ENCODE measurements at places on chromosomes 6 and 20.
A peak's percentile ranks its signal among the peaks of the same experiment; 100 is the strongest.

DNA sequence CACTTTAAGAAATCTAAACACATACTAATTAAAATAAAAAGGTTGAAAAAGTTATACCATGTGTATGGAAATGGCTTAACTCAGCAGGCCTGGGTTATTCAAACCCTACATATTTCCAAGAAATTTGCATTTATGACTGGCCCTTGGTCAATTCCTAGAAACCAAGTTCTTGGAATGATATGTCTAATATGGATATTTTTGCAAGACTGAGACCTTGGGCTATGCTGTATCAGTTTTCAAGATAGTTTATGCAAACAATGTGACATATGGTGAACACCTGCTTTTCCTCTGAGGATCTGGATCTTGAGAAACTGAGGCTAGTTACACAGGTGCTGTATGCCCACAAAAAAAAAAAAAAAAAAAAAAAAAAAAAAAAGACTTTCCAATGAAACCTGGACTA is 536.9 kb upstream of the HS3ST5 start:
- DNase-seq: no peak

DNA sequence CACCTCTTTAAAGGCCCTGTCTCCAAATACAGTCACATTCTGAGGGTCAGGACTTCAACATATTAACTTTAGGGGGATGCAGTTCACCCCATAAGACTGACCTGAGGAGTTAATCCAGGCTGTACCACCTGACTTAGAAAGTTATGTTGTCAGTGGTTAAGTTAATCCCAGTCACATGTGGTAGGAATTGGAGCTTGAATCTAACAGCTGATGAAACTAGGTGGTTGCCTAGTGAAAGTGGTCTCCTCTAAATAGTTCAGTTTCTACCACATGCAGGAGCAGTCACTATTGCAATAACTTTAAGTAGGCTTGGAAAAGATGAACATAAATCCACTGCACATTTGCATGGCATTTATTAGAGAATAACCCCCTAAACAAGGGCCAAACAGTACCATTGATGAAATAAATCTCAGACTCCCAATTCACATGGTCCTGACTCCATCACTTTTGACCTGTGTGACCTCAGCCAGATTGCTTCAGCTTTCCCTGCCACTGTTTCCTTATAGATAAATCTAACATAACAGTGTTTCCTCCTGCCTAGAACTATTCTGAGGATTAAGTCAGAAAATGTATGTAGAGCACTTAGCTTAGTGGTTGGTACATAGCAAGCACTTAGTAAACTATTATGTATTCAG is 20.1 kb downstream of the SAMD5 start:
- DNase-seq: no peak

GRCh38 chr6:56699066-56699654 is 56.5 kb upstream of the DST start:
- no peak for DNase-seq

DNA sequence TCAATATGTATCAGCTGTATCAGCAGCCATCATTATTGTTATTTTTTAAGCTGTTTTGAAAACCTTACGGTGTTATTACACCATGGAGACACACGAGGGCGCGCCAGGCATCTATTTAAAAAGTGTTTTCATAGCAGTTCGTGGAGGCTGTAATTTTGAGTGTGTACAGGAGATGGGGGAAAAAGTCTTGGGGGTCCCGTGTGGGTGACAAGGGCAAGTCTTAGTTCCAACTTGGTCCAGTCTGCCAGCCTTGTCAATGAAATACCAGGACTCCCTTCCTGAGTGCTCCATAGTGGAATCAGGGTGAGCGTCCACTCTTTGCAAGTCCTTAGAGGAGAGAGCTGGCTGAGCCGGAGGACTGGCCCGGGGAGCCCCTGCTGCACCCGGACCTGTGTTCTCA is 43.3 kb downstream of the SLC2A10 start:
- DNase-seq: peak; percentile 28

DNA sequence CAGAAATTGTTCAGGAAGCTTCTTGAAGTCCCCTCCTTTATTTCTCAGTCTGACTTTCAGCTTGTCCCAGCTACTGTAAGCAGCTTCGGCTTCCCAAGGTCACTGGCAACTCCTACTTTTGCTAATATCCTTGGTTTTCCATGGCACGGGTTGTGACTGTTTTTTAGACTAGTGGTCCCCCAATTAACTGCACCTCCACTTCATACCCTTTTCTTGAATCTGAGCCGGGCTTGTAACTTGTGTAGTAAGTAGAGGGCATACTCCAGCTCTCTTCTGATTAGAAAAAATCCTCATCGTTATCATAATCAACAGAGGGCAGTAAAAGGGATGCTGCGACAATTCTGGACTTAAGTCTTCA is 162.3 kb upstream of the TNFAIP3 start:
- no peak for DNase-seq

- DNase-seq: no peak
Measured at GRCh38 chr6:84709121-84709520, 55.3 kb downstream of the TBX18 start.

GRCh38 chr20:59810449-59811187 is 122.8 kb downstream of the SYCP2 start:
- DNase-seq: no peak

DNA sequence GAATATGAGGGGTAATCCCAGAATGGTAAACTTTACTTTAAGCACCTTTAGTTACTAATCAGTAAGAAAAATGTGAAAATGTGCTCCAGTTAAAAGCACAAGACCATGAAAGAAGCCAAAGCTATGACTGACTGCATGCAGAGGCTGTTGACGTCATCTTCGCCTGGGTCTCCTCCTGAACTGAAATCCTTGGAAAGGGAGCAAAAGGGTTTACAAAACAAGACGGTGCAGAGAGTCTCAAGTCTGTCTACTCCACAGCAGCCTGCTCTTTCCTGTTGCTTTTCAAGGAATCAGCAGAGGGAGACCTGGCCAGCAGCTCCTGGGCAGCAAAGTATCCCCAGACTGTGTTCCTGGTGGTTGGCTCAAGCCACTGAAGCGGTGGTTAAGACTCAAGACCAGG is 10.2 kb downstream of the FKBP1A start:
- DNase-seq: no peak

DNA sequence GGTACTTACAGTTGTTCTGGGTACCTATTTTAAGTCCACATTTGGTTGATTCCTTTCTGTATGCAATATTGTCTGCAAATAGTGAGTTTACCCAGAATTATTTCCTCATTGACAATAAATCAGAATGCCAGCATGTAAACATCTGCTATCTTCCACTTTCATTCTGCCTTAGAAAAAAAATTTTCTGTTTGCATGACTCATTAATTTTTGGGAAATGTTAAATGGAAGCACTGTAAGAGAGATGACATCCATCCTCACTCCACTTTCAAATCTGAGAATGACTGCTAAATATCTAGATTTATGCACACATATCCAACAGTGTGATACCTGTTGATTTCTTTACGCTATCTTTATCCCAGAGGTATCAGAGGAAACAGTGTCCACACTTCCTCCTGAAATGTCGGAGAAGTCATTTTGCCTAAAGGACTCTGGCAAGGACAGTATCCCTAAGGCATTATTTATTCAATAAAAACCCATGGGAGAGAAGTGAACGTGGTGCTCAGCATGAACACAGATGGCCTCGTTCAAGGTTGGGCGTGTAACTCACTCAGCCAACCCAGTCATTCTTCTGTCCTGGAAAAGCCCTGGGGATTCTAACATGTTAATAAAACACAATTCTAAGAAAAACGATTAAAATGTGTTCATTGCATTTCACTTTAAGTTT is 780.9 kb downstream of the QKI start:
- DNase-seq: no peak

DNA sequence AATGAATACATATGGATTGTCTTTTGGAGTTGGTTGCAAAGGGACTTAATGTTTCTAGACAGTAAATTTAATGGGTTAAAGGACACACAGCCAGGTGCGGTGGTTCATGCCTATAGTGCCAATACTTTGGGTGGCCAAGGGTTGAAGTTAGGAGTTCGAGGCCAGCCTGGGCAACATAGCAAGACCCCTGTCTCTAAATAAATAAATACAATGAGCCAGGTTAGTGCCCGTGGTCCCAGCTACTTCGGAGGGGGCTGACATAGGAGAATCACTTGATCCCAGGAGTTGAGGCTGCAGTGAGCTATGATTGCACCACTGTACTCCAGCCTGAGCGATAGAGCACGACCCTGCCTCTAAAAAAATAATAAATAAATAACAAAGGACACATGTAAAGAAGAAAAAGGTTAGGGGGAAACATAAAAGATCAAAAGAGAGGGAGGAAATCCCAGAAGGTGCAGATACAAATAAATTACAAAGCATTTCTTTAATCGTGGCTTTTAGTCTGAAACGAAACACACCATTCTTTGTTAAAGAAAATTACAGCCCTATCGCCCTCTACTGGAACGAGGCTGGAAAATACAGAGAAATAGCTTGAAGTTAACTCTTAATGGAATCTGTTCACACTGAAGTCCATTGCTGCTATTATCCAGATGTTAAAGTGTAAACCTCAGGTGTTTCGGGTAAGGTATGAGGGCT is 42.6 kb upstream of the SCML4 start:
- peak; percentile 13 for DNase-seq

DNA sequence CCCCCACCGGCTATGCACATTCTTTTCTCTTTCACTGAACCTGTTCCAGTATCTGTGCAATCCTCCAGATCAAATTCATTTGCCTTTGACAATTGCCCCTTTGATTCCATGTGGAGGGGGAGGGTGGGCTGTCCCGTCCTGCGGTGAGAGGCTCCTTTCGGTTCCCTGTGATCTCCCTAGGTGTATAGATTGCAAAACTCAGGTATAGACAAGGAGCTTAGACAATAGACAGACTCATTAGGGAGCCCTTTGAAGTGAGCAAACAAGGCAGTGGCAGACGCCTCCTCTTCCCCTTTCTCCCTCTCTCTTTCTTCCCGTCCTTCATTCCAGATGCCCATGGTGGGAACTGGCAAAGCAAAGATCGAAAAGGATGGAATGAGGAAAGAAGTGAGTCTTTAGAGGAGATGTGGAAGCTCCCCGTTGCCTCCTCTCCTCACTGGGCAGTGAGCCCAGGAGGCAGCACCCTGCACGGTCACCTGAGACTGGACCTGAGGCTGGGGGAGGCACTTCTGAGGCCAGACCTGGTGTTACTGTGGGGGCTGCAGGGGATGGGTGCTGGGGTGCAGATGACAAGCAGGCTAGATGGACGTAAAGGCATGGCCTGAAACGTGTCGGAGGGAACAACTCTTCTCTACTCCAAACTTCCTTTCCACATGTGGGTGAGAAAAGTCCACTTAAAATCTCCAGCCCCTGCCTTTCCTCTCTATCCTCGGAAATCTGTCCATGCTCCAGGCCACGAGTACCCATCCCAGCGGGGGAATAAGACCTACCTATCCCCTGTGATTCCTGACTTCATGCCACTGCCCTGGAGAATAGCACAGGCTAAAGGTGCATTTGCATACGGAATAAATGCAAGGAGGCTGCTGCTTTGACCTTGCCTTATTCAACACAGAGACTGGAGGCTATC is 256.6 kb upstream of the FOXQ1 start:
- DNase-seq: no peak

GRCh38 chr20:23915844-23916243 is 36.3 kb upstream of the CST5 start:
- no peak for DNase-seq

DNA sequence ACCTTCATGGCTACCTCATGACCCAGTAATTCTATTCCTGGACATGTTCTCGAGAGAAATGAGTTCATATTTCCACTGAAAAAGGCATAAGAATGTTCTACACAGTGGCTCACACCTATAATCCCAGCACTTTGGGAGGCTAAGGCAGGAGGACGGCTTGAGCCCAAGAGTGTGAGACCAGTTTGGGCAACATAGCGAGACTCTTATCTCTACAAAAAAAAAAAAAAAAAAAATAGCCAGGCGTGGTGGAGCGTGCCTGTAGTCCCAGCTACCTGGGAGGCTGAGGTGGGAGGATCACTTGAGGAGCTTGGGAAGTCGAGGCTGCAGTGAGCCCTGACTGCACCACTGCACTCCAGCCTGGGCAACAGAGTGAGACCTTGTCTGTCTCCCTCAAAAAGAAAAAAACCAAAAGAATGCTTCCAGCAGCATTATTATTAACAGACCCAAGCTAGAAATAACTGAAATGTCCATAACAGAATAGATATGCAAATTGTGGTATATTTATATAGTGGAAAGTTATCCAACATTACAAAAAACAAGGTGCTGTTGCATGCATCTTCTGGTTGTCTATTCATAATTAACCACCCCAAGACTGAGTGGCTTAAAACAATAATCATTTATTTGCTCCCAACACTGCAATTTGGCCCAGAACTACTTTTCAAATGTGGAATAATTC is 9.4 kb upstream of the RAB44 start:
- no peak for DNase-seq

DNA sequence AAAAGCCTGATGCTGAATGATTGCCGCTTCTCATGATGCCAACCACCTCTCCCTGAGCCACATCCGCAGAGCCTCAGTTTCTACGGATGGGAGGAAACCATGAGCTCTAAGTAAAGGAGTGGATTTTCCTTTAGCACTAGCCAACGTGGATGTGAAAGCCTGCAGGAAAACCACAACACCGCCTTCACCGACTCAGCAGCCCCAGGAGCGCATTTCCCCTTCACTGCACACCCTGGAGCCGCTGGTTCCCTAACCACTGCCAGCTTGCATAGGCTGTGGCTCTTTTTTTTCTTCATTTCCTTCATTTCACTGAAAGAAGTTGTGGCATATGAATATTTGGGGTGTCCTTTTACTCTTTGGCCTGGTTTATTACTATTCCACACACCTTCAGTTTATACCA is 50.5 kb upstream of the SSTR4 start:
- DNase-seq: no peak

GRCh38 chr6:76420094-76420493 is 347.6 kb upstream of the IMPG1 start:
- DNase-seq: no peak

DNA sequence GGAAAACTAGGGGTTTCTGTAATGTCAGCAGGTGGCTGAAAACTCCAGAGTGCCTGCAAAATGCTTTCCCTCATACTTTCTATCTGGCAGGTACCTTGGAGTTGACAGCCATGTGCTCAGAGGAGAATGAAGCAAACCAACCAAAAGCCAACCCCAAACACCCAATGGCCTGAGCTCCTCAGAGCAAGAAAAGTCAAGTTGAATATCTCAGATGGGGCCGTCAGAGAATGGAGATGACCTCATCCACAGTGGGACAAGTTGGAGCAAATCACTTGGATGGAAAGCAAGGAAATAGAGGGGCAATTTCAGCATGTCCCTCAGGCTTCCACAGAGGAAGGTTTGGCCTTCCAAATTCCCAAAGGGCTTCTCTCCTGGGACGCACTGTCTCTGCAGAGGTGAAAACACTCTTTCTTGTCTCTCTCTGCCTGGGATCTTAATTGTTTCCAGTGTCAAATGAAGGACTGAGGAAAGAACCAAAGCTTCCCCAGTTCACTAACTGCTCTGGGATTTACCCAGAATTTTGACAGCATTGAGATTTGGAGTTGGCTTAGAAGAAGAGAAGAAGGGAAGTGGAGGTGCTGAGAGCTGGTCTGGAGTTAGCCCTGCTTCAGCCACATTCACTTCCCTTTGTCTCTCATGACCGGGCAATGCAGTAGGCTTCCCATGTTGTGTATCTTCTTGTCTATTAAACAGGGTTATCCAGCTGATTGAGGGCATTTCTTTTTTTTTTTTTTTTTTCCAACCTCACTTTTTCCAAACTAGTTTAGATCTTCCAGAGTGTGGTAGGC is 42.2 kb downstream of the PRND start:
- DNase-seq: no peak

GRCh38 chr6:89368107-89368506 is 15.6 kb upstream of the UBE2J1 start:
- peak; percentile 43 for DNase-seq
